ENCODE measurements at places on chromosomes 7 and 10. TPM values are rescaled to one million over a fixed set of nuclear protein-coding genes. Genes with fewer than 3 reads are reported as not detected.
A peak's percentile ranks its signal among the peaks of the same experiment; 100 is the strongest.

Gene CLDN4
- total RNA-seq, result 0.54 TPM

Gene PDK4
- 603 TPM for total RNA-seq

Gene RELN
- total RNA-seq, result 2.2 TPM

Gene EN2
- total RNA-seq, result 0.15 TPM

DNA sequence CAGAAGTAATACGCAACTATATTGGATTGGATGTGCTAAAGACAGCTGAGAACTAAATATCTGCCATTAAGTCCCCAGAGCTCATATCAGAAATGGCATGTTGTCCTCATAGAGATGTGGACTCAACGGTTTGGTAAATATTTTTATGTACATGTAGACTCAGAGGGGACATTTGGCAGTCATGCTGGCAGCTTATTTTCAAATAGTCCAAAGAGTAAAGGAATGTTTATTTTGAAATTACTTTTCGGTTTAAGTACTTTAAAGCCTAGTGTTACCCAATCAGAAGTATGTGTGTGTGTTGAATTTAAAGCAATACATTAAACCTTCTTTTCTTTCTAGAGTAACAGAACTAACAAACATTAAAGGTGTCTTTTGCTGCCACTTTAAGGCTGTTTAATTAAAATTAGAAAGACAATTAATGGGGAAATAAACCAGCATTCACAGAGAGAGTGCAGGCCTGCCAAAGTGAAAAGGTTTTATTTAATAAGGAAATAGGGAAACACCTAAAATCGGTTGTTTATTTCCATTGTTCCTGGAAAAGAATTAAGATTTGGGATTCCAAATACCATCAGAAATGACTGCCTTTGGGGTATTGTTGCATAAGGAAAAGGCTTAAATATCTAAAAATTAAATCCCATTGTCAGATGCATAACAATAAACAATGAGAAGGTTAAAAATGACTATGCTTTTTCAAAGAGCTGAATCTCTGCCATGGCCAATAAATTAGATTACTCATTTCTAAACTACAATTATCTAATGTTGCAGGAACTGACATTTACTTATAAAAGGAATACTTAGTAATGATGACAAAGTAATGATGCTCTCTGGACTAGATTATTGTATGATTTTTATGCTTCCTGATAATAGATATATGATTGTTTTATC is 113.4 kb upstream of the AHR start:
- no peak overlapping the region for H3K27ac ChIP-seq
- ATAC-seq, result no peak
- no peaks in the 10 kb centered on the region for H3K4me1 ChIP-seq
- H3K27me3 ChIP-seq, result no peaks in the 10 kb centered on the region

DNA sequence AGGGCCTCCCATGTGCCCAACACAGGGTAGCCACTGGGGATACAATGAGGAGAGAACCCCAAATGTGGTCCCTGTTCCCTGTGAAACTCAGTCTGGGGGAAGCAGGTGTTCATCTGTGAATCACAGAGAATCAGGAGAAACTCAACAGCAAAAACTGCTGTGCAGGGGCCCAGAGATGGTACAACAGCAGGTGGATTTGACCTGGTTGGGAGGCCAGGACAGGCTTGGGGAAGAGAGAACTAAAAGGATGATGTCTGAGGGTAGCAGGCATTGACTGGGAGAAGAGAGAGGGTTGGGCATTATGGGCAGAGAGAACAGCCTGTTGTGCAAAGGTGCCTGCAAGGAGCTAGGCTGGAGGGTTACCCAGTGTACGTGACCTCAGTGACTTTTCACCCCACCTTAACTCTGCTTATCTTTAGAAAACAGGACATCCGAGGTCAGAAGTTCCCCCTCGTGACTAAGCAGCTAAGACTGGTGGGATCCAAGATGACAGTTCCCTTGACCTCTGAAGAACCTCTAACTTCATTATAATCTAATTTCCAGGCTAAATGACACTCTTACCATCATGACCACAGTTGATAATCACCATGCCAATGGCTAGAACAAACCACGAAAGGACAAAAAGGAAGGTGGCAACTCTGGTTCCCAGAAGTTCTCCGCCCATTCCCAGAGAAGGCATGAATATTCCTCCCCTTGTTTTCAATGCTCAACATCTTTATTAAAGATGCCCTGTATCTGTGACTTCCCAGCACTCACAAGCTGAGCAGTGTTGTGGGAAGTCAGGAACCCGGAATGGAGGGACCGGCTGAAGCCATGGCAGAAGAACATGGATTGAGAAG is 5.1 kb upstream of the ADAMTS14 start:
- no peaks in the 10 kb centered on the region for H3K36me3 ChIP-seq
- no peak overlapping the region for H3K4me3 ChIP-seq
- peaks cover 6% of the 10 kb centered on the region for H3K4me1 ChIP-seq

GRCh38 chr10:19014498-19014897 is 34.1 kb upstream of the MALRD1 start:
- no peak for ATAC-seq
- H3K4me1 ChIP-seq, result no peaks in the 10 kb centered on the region
- no peaks in the 10 kb centered on the region for H3K27me3 ChIP-seq
- H3K27ac ChIP-seq, result no peak overlapping the region
- no peak overlapping the region for H3K4me3 ChIP-seq
- H3K36me3 ChIP-seq, result no peaks in the 10 kb centered on the region

DNA sequence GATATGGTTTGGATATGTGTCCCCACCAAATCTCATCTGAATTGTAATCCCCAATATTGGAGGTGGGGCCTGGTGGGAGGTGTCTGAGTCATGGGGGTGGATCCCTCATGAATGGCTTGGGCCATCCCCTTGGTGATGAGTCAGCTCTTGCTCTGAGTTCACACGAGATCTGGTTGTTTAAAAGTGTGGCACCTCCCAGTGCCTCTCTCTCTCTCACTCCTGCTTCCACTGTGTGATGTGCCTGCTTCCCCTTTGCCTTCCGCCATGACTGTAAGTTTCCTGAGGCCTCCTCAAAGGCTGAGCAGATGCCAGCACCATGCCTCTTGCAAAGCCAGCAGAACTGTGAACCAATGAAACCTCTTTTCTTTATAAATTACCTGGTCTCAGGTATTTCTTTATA is 4.8 kb upstream of the GCK start:
- no peak overlapping the region for H3K4me3 ChIP-seq
- H3K27ac ChIP-seq, result no peak overlapping the region
- no peak for ATAC-seq
- no peaks in the 10 kb centered on the region for H3K4me1 ChIP-seq

GRCh38 chr7:150408393-150409299 is 29.5 kb downstream of the ZNF775 start:
- no peak overlapping the region for H3K4me3 ChIP-seq
- no peak for ATAC-seq

- peak overlapping the region; percentile 14 for H3K27ac ChIP-seq
- ATAC-seq, result peak; percentile 47
- H3K4me1 ChIP-seq, result peaks cover 18% of the 10 kb centered on the region
- H3K27me3 ChIP-seq, result no peaks in the 10 kb centered on the region
- peaks cover 6% of the 10 kb centered on the region for H3K36me3 ChIP-seq
These were observed 27.7 kb downstream of the PHYH start for GRCh38 chr10:13272164-13272571.

- ATAC-seq, result no peak
- no peak overlapping the region for H3K27ac ChIP-seq
- H3K4me3 ChIP-seq, result no peak overlapping the region
- no peaks in the 10 kb centered on the region for H3K36me3 ChIP-seq
- H3K4me1 ChIP-seq, result no peaks in the 10 kb centered on the region
These were observed 400.9 kb downstream of the KCNMA1 start for GRCh38 chr10:77236700-77237099.

- H3K4me1 ChIP-seq, result no peaks in the 10 kb centered on the region
- ATAC-seq, result no peak
- H3K27ac ChIP-seq, result no peak overlapping the region
- H3K4me3 ChIP-seq, result no peak overlapping the region
These were observed 197.7 kb downstream of the AUTS2 start for GRCh38 chr7:69795932-69796331.

DNA sequence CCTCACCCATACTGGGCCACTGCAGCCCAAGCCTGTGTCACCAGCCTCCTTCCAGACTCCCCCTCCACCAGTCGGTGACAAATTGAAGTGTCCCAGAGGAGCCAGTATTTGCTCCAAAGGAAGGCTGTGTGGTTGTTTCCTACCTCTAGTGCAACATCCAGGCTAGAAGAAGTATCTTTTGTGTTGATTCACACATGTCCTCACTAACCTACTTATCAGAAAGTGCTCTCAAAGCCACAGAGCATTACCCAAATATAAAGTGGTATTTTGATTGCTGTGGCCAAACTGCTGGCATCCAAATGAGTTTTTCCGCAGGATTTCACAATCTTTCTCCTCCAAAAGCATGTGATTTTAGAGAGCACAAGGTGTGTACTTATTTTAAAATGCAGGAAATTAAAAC is 134.8 kb downstream of the CUL2 start:
- no peak overlapping the region for H3K27ac ChIP-seq
- H3K4me1 ChIP-seq, result no peaks in the 10 kb centered on the region
- ATAC-seq, result no peak
- no peaks in the 10 kb centered on the region for H3K36me3 ChIP-seq
- no peak overlapping the region for H3K4me3 ChIP-seq
